ENCODE measurements at places on chromosomes 2 and 18.

- peak; percentile 21 for DNase-seq
These were observed 175.4 kb downstream of the ANAPC1 start for GRCh38 chr2:111708476-111709180.

DNA sequence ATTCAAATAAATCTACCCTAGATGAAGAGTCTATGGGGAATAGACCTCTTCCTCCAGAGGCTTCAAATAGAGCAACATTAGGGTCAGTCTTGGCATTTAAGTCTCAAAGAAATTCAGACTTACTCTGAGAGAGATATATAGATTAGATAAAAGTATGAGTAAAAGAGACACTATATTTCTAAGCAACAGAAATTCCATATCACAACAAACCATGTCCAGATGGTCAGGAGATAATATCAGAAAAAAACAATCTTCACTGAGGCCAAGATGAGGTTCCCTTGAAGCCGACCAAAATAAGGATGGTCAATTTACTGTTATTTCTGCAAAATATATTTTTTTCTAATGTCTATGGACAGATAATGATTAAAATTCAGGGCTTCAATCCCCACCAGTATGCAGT lies 89.1 kb upstream of the NOSTRIN start:
- no peak for DNase-seq

DNA sequence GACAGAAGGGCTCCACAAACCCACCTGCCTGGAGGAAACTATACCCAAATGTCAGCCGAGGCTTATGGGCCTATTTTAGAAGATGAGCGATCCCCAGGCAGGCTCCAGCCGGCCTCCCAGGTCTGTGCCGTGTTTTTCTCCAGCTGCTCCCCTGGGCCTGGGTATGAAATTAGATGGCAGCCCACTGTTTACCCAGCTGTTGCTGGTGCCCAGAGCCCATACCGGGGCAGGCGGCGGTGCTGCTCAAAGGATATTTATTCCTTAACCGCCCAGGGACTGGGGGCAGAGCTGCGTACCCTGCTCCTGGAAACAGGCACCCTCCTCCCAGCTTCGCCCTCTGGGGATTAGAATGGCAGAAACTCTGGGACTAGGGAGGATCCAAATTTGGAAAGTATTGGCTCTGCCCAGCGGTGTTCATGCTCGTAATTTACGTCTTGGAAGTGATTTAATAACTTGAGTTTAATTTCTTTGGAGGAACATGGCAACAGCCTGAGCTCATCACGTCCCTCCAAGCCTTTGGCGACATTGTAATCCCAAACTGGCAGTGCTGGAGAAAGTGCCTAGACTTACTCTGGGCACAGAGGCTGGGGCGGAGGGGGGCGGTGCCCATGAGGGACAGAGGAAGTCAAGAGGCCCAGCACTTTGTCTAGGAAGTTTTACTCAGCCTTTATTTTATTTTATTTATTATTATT lies 199.2 kb downstream of the KLHL29 start:
- no peak for DNase-seq

DNA sequence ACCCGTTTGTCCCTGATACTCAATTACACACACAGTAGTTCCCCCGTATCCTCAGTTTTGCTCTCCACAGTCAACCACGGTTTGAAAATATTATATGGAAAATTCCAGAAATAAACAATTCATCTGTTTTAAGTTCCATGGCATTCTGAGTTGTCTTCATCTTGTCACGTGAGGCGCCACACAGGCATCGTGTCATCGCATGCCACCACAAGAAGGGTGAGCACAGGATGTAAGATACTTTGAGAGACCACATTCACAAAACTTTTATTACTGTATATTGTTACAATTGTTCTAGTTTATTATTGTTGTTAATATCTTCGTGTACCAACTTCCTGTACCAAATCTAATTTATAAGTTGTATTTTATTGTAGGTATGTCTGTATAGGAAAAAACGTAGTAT lies 17.7 kb downstream of the ADNP2 start:
- DNase-seq = no peak

DNA sequence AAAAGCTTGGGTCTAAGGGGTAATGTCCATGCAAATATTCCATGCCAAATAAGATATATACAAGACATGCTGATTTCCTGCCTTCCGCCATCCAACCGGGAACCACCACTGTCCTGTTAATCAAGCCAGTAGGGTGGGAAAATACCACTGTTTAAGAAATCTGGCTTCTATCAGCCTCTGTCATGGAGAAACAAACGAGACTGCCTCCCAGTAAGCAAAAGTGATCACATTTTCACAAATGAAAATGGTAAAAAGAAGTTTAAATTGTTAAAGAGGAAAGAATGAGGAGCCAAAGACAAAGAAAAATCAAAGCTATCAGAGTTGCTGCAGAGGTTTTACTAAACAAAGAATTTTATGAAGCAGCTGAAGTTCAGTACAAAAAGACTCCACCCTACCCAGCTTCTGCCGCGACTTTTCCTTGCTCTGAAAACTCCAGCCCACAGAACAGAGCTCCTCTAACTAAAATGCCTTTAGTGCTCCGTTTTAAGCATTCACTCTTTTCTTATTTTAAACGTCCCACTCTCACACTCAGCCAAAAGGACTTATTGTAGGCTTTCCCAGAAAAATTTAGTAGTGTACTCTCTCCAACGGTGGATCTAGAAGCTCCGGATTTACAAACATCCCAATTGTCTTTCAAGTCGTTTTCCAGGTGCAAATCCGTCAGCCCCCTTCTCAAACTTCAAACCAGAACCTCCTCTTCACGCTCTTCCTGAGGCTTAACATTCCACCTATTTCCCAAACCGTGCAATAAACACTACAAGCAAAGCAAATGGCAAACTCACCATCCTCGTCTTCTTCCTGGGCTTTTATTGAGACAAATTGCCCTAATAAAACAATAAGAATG lies 613 bp downstream of the COL5A2 start:
- DNase-seq = peak; percentile 27

- DNase-seq = no peak
These were observed 24.4 kb upstream of the TMEM182 start for GRCh38 chr2:102737431-102737830.

DNA sequence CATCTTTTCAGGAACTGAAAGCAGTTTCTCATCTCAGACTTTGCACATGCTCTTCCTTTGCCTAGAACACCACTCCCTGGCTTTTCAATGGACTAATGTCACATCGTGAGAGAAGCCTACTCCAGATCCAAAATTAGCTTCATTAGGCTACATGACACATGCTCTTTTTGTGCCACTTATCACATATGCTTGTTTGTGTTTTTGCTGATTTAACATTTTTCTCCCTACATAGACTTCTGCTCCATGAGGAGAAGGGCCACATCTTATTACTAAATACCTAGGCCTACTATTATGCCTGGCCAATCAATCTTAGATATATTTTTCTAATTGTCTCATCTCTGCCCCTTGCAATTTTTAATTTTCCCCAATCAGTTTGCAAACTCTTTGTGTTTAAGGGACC lies 186.4 kb upstream of the LHCGR start:
- DNase-seq = no peak

DNA sequence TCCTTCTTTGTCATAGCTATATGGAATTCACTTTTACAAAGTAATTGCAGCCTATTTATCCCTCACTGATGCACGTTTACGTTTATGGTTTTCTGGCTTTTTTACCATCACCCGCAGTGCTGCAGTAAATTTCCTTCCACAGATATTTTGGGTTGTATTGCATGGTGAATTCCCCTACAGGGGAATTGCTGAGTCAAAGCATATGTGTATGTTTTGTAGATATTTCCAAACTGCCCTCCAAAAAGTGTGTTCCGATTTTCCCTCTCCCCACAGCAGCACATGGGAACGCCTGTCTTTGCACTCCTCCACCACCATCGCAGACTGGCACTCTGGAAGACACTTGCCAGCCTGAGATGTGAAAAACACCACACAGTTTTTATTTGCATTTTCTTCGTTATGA lies 80.6 kb upstream of the UXS1 start:
- DNase-seq = no peak

- peak; percentile 17 for DNase-seq
These were observed 364.8 kb upstream of the MEIS1 start for GRCh38 chr2:66069937-66070720.

- DNase-seq = peak; percentile 89
These were observed 1.4 kb downstream of the PPM1G start for GRCh38 chr2:27407798-27408491.

- DNase-seq = no peak
These were observed 70.0 kb downstream of the CRACDL start for GRCh38 chr2:98866033-98866432.

DNA sequence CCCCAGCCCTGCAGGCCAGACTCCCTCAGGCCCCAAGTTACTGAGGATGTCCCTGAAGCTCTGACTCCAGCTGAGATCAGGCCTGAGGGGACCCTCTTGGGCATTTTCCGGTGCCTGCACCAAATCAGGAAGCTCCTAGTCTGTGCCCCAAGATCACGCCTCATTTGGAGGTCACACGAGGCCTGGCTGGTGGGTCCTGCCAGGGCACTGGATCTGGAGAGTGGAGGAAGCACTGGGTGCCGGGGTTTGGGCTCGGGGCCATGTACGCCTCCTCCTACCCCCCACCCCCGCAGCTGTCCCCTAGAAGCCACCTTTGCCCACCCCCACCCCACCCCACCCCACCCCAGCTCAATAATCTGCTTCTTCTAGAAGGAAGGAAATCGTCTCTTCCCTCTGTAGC lies 16.2 kb downstream of the SH2D6 start:
- DNase-seq = peak; percentile 47

GRCh38 chr2:238857959-238858358 lies 10.1 kb downstream of the TWIST2 start:
- no peak for DNase-seq

DNA sequence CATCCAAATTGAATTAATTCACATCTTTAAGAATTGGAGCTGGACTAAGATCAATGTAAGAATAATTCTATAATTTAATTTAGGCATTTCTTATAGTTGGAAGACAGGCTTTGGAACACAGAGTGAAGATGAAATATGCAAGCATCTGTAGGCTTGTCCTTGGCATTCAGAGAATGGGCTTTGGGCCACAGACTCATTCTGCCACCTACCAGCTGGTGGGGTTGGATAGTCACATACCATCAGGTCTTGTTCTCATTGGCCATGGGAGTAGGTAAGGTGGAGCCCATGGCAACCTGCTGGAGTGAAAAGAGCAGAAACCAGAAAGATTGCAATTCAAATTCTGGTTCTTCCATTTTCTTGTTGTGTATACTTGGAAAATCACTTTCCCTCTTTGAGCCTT lies 300.3 kb downstream of the CYRIA start:
- no peak for DNase-seq

- no peak for DNase-seq
These were observed 120.6 kb downstream of the CAPN13 start for GRCh38 chr2:30686669-30687068.

- DNase-seq = no peak
These were observed 101.1 kb downstream of the MAPK4 start for GRCh38 chr18:50661013-50661412.

- peak; percentile 8 for DNase-seq
These were observed 150.9 kb downstream of the TWIST2 start for GRCh38 chr2:238998801-238999200.

GRCh38 chr18:44779753-44780292 lies 99.1 kb downstream of the SETBP1 start:
- DNase-seq = no peak

GRCh38 chr2:102421890-102422759 lies 835 bp upstream of the IL18RAP start:
- no peak for DNase-seq

GRCh38 chr18:77062518-77063003 lies 70.0 kb downstream of the MBP start:
- DNase-seq = no peak

- no peak for DNase-seq
These were observed 24.8 kb downstream of the GALM start for GRCh38 chr2:38690499-38691420.

DNA sequence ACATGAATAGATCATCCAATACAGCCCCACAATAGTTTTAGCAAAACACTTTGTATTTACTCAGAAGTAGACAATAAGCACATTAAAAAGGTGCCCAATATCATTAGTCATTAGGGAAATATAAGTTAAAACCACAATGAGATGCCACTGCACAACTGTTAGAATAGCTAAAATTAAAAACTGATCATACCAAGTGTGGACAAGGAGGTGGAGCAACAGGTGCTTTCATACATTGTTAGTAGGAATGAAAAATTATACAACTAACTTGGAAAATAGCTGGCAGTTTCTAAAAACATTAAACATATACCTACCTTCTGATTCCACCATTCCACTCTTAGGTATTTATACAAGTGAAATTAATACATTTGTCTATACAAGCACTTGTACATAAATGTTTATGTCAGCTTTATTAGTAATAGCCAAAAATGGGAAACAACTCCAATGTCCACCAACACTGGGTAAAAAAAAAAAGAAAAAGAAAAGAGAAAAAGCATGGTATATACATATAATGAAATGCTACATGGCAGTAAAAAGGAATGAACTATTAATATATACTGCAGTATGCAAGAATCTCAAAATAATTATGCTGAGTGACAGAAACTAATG lies 27.6 kb upstream of the UBE2E3 start:
- no peak for DNase-seq

GRCh38 chr2:196987298-196987648 lies 60.8 kb upstream of the PGAP1 start:
- no peak for DNase-seq

GRCh38 chr2:231461516-231461971 lies 2.7 kb downstream of the NCL start:
- DNase-seq = no peak

DNA sequence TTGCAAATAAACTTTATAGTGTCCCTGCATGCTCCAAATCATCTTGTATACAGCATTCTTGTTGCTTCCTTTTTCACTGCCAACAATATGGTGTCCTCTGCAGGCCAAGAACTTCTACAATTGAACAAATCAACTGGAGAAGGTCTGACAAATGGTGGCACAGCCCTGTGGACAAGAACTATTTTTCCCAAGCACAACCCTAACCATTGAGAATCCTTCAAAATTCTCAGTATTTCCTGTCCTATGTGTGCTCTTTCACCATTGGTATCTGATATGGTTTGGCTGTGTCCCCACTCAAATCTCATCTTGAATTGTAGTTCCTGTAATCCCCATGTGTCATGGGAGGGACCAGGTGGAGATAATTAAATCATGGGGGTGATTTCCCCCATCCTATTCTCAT lies 865.1 kb upstream of the ACVR2A start:
- no peak for DNase-seq

DNA sequence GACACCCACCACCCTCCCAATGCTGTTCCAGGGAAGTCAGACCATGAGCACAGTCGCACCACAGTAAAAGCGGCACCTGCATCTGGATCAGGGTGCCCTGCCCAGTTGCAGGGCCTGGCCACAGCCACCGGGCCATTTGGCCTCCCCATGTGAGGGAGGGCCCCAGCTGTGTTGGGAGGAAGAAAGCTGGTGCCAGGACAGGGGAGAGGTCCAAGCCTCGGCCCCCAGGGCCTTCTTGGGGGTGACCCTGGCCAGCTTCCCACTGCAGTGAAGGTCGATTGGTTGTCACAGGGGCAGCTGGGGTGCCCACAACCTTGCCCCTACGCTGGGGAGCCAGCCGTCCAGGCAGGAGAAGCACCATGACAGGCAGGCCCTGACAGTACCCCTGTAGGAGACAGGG lies 183.2 kb upstream of the RAB6C start:
- DNase-seq = no peak

GRCh38 chr18:57466307-57466706 lies 31.1 kb downstream of the ONECUT2 start:
- no peak for DNase-seq
